Right lung (tissue), 10 donors: ENCODE measurements at places on chromosomes 3 and 15. TPM values are rescaled to one million over a fixed set of nuclear protein-coding genes. Genes with fewer than 3 reads are reported as not detected.

GRCh38 chr3:123401836-123402530 is 46.9 kb downstream of the ADCY5 start:
- DNase-seq, result no peak

DNA sequence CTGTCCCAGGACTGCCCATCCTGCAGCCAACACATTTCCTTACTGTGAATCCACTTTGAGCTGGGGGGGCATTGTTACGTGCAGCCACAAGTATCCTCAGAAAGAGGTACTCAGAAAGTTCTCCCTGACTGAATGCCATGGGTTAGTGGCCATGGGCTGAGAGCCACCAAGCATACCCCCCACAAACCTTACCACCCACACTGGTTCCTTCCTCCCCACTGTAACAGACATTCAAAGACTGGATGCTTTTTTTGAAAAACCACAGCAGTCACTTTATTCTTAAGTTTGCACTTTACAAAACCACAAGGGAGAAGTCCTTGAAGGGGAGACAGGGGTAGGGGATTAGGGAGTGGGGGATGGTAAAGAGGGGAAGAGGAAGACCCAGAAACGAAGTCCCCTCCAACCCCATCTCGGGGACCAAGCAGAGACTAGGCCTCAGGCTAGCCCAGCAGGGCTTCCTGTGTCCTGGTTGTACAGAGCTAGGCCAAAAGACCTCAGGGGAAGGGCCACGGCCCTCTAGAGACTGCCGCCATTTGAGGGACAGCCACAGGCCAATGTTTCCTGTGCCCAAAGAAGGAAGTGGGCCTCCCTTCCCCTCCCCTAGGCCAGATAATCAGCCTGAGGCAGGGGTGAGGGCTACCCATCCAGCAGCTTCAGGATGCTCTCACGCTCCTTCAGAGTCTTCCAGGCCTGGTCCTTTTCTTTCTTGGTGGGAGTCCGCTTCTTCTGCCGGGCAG is 10.1 kb upstream of the CAMK1 start:
- DNase-seq, result no peak

The PHLDB2 gene
- 59.3 TPM for polyA plus RNA-seq

The RPS17 gene
- polyA plus RNA-seq, result 3,042 TPM

The TMCO5A gene
- polyA plus RNA-seq, result not detected

The NR2E3 gene
- polyA plus RNA-seq, result 0.77 TPM

DNA sequence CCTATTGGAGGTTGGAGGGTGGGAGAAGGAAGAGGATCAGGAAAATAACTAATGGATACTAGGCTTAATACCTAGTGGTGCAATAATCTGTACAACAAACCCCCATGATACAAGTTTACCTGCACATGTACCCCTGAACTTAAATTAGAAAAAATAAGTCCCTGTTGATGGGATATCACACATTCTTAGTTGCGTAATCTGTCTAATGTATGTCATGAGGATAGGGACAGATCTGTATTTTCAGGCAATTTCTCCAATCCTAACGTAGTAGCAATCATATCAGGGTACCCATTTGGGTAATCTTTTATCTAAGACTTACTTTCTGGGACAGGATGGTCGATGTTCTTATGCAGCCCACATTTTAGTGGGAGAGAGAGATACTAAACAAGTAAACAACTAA is 239.1 kb upstream of the AZI2 start:
- DNase-seq, result no peak

The LACTB gene
- polyA plus RNA-seq, result 24.6 TPM

DNA sequence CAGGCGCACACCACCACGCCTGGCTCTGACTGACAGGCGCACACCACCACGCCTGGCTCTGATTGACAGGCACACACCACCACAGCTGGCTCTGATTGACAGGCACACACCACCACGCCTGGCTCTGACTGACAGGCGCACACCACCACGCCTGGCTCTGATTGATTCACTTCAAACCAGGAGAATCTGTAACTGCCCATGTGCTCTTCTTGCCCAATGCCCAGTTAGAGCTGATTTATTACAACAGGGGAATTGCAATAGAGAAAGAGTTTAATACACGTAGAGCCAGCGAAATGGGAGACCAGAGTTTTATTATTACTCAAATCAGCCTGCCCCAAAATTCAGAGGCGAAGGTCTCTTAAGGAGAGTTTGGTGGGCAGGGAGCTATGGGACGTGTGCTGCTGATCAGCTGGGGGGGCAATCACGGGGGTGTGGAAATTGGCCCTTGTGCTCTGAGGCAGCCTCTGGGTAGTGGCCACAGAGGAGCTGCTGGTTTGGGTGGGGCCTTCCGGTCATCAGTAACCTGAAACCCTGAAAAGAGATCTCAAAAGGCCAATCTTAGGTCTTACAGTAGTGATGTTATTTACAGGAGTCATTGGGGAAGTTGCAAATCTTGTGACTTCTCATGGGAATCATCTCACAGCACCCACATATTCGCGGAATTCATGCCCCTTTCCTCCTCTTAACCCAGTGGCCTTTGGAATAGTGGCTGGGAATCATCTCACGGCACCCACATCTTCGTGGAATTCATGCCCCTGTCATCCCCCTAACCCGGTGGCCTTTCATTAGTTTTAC is 63.8 kb upstream of the TFRC start:
- DNase-seq, result no peak

DNA sequence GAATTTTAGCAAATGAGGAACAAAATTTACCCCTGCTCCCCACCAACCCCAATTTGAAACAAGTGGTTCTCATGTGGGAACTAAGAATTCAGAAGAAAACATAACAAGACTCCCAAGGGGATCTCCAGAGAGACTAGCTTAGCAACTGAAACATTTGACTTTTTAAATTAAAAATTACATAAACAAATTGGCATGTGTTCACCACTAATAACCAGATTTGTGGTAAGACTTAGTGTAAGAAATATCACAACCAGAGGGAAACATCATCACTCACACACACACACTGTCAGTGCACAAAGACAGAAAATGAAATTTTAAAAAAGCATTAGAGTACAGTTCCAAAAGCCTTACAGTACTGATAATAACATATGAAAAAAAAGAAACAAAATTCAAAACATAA is 348.8 kb downstream of the CGGBP1 start:
- DNase-seq, result no peak
